Brain pericyte (primary cell): ENCODE measurements at places on chromosomes 12 and 14.

DNA sequence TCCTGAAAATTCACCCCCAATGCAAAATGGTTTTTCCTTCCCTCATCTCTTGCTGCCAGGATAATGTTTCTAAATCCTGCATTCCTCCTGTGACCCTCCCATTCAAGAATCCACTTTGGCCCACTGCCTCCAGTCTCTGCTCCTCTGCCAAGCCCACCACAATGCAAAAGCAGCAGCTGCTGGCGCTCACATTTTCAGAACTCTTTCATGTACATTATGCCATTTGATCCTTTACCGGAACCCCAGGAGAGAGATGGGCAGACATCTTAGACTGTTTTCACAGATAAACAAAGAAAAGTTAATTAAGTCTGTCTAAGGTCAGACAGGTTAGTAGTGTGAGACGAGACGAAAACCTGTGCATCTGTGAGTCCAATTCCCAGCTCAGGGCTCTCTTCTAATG is 12.9 kb downstream of the LRIG3 start:
- no peak for DNase-seq

DNA sequence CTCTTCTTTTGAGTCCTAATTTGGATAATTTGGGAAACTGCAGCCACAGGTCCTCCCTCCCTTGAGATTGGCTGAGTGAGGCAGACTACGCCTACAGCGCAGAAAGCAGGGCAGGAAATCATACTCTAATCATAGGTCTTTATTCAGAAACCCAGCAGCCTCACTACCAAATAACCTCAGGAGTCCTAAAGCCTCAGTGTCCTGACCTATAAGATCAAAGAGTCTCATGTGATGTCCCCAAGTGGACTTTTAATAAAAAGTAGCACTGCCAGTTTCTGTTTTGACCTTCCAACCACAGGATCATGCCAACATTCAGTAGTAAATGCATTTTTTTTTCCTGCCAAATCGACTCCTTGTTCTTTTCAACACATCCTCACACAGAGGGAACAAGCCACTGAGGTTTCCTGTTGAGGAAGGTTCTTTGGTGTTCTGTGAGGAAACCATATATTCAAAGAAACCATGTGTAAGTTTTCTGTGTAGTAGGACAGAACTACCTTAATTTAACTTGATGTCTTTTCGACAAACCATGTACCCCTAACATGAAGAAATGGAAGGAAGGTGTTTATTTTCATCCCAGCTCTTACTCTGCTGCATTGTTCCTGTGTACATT is 72.2 kb downstream of the VCPKMT start:
- DNase-seq: no peak

GRCh38 chr14:64507376-64508156 is 3.0 kb downstream of the ZBTB1 start:
- DNase-seq: no peak

- DNase-seq: no peak
Observed at GRCh38 chr12:40697566-40698259, 5.5 kb downstream of the CNTN1 start.

DNA sequence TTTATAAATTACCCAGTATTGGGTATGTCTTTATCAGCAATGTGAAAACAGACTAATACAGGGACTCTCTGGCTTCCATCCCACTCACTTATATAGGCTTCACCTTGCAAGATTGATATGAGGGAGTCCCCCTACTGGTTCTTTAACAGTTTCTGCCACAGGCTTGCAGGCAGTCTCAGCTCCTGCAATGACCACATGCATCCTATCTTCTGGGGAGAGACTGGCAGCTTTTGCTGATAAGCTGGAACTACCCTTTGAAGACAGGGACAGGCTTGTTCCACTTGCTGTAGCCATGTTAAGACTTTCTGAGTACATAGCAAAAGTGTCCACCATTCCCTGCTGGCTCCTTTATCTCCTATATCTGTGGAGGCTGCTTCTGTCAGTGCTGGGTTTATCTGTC is 531.7 kb upstream of the FLRT2 start:
- no peak for DNase-seq

- no peak for DNase-seq
Observed at GRCh38 chr12:76757694-76758093, 6.2 kb upstream of the ZDHHC17 start.

GRCh38 chr12:66337381-66338010 is 35.2 kb downstream of the HELB start:
- DNase-seq: no peak
